ENCODE measurements at places on chromosomes 12 and 14.

- no peak for DNase-seq
Observed at GRCh38 chr14:24848102-24848790, 201.7 kb downstream of the STXBP6 start.

DNA sequence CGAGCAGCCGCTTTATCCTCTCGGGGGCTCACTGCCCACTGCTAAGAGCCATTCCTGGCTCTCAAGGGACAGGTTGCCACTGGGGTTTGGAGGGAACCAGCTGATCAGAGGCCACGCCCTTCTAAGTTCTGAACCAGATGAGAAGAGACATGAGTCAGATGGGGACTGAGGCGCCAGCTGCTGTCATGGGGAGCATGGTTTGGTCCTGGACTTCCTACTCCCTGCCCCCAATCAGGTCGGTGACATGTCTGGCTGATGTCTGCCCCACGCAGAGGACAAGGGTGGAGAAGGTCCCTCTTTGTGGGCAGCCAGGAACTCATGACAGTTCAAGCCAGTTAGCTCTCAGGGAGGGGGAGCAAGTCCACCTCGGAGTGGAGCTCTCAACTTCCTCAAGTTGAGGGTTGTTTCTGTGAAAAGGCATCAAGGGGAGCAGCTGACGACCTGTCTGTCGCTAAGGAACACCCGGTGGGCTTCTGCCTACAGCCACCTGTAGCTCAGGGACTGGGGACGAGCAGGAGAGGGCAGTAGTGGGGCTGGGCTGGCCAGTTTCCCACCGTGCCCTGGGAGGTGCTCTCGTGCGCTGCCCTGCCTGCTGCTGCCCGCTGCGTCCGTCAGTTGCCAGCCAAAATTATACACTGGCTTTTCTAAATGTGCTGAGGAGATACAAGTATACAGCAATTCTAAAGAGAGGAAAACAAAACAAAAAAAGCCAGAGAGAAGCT lies 20.5 kb downstream of the PSMC1 start:
- DNase-seq = no peak

GRCh38 chr12:48033451-48033850 lies 29.2 kb upstream of the COL2A1 start:
- no peak for DNase-seq

GRCh38 chr14:81004575-81004974 lies 49.2 kb downstream of the TSHR start:
- no peak for DNase-seq

DNA sequence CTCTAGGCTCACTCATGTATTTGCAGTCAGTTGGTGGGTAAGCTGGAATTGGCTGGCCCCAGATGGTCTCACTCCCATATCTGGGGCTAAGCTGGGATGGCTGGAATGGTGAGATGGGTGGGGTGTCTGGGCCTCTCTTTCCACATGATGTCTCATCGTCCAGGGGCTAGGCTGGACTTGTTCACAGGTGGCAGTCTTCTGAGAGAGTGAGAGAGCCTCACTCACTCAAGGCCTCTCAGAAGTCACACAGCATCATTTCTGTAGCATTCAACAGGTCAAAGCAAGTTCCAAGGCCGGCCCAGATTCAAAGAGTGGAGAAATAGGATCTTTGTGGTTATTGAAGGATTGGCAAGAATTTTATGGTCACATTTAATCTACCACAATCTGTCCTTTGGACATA lies 102.7 kb downstream of the UNC79 start:
- no peak for DNase-seq

- no peak for DNase-seq
Observed at GRCh38 chr12:82627799-82628198, 58.9 kb upstream of the TMTC2 start.

DNA sequence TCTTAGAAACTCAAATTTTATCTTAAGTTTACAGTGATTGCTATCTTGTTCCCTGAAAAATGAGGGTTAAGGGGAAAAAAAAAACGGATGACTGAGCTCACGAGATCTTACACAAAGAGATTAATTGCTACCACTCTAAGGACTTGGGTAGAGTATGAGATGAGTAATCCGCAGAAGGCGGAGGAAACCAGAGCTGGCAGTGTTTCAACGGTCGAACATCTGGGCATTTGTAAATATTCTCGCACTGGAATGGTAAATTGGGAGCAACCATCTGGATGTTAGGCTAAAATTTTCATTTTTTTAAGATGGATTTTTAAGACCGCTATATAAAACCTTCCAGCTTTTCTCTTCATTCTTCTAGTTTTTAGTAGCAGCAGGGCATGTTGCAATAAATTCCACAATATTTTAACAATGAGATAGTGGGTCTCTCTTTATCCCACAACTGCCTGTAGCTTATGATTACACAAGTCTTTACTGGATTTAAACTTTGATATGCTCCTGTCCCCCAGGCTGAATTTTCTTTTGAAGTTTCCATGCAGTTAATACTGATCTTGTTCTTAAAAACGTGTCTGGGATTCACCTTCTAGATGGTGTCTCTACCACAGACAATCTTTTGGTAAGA lies 1324.1 kb downstream of the AACS start:
- DNase-seq = no peak

DNA sequence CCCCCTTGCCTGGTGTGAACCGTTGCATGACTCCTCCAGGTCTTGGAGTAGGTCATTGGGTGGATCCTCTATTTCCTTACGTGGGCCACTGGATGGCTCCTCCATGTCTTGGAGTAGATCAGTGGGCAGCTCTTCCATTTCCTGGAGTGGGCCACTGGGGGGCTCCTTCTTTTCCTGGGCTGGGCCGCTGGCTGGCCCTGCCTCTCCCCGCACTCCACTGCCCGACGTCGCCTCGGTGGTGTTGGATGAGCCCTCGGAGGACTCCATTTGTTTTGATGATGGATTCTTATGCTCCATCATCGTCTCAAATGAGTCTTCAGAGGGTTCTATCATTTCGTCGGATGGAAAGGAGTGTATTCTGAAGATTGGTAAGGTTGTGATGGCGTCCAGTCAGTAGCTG lies 19.1 kb downstream of the RTL1 start:
- DNase-seq = no peak

DNA sequence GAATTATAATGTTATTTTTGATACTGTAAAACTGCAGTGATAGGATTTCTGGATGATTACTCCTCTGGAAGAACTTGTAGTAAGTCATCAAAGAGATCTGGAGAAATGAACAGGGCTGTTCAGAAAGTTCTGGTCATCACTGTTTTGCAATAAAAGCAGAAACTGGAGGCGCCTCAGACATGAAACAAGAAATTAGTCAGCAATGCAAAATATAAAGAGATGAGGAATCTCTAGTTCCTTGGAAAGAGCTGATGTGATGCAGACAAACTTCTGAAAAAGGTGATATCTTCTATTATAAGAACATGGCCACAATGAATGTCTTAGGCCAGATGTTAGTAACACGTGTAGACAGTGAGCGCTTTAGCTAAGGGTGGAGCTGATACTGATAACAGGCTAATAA lies 9.5 kb downstream of the ACIN1 start:
- DNase-seq = no peak

- DNase-seq = no peak
Observed at GRCh38 chr12:111249018-111249370, 119.9 kb downstream of the PHETA1 start.

GRCh38 chr14:69675877-69676416 lies 64.6 kb downstream of the SUSD6 start:
- no peak for DNase-seq

DNA sequence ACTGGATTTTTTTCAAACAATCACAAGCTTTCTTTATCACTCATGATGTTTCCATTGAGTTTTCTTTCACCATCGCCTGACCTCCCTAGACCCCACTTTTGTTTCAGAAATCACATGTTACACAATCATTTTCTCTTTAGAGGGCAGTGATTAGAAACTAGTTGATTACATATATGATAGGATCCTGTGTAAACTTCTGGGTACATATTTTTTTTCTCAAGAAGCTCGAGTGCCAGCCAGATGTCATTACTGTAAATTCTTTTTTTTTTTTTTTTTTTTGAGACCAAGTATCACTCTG lies 62.4 kb upstream of the PSMA6 start:
- DNase-seq = no peak

GRCh38 chr12:14278294-14278953 lies 87.1 kb upstream of the ATF7IP start:
- no peak for DNase-seq

DNA sequence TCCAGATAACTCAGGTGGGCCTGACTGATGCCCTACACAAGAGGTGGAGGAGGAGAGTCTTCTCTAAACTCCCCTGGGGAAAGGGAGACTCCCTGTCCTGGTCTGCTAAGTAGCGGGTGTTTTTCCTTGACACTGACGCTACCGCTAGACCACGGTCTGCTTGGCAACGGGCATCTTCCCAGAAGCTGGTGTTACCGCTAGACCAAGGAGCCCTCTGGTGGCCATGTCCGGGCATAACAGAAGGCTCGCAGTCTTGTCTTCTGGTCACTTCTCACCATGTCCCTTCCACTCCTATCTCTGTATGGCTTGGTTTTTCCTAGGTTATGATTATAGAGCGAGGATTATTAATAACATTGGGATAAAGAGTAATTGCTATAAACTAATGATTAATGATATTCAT lies 965.5 kb downstream of the TMEM121 start:
- peak; percentile 32 for DNase-seq

GRCh38 chr12:43444940-43445564 lies 107.0 kb downstream of the ADAMTS20 start:
- DNase-seq = peak; percentile 64

GRCh38 chr14:63147018-63147417 lies 57.2 kb upstream of the RHOJ start:
- no peak for DNase-seq

DNA sequence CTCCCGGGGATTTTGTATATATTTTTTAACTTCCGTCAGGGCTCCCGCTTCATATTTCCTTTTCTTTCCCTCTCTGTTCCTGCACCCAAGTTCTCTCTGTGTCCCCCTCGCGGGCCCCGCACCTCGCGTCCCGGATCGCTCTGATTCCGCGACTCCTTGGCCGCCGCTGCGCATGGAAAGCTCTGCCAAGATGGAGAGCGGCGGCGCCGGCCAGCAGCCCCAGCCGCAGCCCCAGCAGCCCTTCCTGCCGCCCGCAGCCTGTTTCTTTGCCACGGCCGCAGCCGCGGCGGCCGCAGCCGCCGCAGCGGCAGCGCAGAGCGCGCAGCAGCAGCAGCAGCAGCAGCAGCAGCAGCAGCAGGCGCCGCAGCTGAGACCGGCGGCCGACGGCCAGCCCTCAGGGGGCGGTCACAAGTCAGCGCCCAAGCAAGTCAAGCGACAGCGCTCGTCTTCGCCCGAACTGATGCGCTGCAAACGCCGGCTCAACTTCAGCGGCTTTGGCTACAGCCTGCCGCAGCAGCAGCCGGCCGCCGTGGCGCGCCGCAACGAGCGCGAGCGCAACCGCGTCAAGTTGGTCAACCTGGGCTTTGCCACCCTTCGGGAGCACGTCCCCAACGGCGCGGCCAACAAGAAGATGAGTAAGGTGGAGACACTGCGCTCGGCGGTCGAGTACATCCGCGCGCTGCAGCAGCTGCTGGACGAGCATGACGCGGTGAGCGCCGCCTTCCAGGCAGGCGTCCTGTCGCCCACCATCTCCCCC lies 777 bp downstream of the ASCL1 start:
- peak; percentile 38 for DNase-seq

DNA sequence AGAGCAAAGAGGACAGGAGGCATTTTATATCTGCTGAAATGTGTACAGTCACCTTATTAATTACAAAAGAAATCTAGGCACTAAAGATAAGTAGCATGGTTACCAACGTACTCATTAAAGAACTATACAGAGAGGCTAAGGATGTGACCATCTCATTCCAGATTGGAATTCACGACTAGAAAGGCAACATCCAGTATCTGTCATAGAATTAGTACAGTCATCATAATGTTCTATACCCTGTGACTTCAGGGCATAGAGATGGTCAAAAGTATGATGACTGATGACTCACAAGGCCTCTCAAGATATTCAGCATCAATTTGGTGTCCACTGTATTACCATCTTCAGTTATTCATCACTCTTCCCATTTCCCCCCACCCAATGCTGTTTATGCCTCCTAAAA lies 144.0 kb upstream of the PLEKHG7 start:
- DNase-seq = no peak

GRCh38 chr14:33931461-33931860 lies 19.4 kb downstream of the EGLN3 start:
- DNase-seq = no peak

GRCh38 chr14:60215520-60216420 lies 33.3 kb upstream of the PPM1A start:
- DNase-seq = no peak

- peak; percentile 50 for DNase-seq
Observed at GRCh38 chr12:94150240-94151121, 2.1 kb downstream of the PLXNC1 start.

- no peak for DNase-seq
Observed at GRCh38 chr12:53495903-53496751, 3.1 kb downstream of the MAP3K12 start.

- DNase-seq = peak; percentile 25
Observed at GRCh38 chr12:43882578-43883178, 46.8 kb downstream of the TMEM117 start.

GRCh38 chr12:5522432-5523335 lies 90.8 kb downstream of the NTF3 start:
- DNase-seq = no peak

- DNase-seq = no peak
Observed at GRCh38 chr14:68878908-68879307, 86.0 kb upstream of the ZFP36L1 start.

DNA sequence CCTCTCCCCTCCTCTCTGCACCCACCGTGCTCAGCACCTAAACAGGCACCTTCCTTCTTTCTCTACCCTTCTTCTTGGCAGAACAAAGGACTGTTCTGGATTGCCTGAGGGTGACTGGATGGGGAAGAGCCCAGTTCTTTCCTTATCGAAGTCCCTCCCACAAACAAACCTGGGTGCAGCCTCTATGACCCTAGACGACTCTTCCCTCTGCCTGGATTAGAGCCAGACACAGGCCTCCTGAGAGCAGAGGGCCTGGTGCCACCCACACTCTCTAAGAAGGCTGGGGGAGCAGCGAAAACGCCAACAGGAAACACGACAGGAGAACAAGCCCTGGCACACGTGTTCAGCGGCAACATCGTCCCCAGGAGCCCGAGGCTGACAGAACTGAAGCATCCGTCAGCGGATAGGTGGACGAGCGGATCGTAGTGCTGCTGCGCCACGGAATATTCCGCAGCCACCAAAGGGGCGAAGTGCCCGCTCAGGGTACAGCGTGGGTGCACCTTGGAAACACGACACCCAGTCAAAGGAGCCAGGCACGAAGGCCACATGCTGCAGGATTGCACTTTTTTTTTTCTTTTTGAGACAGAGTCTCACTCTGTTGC lies 38.0 kb downstream of the RIMBP2 start:
- no peak for DNase-seq

- DNase-seq = no peak
Observed at GRCh38 chr12:85016413-85016812, 19.7 kb downstream of the TSPAN19 start.

DNA sequence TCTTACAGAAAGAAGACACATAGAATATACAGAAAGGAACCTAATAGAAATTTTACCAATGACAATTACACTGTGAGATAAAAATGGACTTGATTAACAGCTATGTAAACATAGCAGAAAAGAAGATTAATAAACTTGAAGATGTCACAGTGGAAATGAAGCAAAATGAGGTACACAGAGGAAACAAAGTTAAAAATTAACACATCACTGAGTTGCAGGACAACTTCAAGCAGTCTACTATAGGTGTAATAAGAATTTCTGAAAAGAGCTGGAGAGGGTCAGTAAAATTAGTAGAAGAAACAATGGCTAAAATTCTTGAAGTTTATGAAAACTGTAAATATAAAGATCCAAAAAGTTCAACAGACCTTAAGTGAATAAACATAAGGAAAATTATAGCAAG lies 738.7 kb downstream of the C12orf50 start:
- DNase-seq = no peak

GRCh38 chr12:5437182-5437583 lies 5.3 kb downstream of the NTF3 start:
- DNase-seq = no peak

GRCh38 chr14:89740241-89740640 lies 214.3 kb downstream of the EFCAB11 start:
- no peak for DNase-seq

All from stimulated activated CD4-positive, alpha-beta T cell treated with anti-CD3 and anti-CD28 coated beads, Interleukin-2, amount 100 ng/mL, for 24 hours (primary cell).